NCI-H1105 treated with DMSO at 0.1 percent for 48 hours (cell line): ENCODE measurements at places on chromosomes 13 and 19.
A peak's percentile ranks its signal among the peaks of the same experiment; 100 is the strongest.

DNA sequence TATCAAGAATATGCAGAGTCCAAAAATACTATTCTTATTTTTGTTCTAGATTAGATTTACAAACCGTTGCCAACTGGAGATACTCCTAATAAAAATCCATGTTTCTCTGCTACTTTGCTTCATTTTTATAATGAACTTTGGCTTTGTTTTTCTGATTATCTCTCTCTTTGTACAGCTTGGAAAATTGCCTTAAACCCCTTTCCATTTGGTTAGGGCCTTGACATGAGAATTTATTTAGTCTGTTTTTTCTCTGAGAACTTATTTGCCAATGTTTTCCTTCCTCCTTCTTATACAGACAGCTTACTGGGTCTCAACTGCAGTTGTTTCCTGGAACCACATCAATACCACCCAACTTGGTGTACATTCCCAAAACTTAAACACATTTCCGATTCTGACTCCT lies 555.4 kb downstream of the SLITRK6 start:
- DNase-seq: no peak

DNA sequence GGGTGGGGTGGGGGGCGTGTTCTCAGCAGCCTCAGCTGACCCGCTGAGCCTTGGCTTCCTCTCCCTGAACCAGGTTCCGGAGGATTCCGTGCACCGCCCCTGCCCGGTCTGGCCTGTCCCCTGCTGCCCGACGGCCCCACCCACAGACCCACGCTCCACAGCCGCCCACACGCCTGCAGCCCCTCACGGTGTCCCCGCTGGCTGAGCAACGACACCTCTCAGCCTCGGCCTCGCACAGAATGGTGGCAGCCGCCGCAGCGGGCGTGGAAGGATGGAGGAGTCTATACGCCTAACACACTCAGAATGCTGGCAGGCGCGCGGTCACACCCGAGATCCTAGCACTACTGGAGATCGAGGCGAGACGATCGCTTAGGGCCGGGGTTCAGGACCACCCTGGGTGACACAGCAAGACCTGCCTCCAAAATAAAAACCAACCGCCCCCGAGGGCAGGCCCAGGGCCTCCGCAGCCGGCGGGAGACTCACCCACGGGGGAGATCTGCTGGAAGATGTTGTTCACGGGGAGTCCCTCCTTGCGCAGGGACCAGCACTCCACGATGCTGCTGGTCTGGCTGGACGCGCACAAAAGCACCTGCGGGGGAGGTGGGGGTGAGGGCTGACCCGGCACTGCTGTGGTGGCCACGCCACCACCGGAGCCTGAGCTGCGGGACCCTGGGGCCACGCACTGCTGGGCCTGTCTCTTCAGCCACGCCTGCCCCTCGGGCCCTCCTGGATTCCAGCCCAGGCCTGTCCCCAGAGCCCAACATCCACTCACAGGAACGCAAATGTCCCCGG lies 8.4 kb downstream of the MED16 start:
- DNase-seq: no peak

DNA sequence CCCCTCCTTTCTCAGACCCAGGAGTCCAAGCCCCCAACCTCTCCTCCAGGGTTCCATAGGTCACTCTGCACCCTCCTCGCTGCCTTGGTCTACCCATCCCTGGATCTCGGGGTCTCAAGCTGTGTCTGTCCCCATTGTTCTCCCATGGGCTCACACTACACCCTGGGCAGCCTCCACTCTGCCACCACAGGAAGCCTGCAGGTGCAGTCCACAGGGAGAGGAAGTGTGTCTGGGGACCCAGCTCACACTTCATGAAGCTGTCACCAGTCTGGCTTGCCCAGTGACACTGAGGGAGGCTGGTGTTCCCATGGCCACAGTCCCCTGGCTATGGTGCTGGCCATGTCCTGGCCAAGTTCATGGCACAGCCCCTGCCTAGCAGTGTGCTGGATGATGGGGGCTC lies 5.3 kb downstream of the NECTIN2 start:
- DNase-seq: no peak

- peak; percentile 20 for DNase-seq
Observed at GRCh38 chr13:108929532-108930206, 300.3 kb downstream of the MYO16 start.

GRCh38 chr13:109374609-109375200 lies 411.7 kb downstream of the IRS2 start:
- no peak for DNase-seq

DNA sequence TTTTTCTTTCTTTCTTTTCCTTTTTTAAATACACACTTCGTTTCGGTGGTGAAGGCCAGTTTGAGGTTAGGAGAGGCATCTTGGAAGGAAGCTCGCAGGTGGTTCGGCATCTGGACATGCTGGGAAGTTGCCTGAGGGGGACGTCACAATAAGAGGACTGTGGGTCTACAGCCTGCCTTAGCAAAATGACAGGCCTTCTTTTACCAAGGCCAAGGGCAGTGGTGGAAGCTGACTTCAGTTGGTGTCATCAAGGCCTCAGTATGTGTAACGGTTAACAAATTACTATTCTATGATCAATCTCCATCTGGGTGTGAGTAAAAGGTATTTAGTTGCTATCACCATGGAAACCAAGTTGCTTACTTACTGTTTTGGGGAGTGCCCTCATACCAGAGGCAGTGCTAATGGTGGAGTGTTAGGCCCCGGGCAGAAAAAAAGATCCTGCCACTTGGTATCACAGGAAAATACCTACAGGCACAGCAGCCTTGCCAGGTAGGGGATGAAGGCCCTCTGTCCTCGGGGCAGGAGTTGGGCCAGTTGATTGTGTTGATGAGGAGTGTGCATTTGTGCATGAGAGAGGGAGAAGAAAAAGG lies 10.3 kb downstream of the ACTN4 start:
- DNase-seq: no peak

DNA sequence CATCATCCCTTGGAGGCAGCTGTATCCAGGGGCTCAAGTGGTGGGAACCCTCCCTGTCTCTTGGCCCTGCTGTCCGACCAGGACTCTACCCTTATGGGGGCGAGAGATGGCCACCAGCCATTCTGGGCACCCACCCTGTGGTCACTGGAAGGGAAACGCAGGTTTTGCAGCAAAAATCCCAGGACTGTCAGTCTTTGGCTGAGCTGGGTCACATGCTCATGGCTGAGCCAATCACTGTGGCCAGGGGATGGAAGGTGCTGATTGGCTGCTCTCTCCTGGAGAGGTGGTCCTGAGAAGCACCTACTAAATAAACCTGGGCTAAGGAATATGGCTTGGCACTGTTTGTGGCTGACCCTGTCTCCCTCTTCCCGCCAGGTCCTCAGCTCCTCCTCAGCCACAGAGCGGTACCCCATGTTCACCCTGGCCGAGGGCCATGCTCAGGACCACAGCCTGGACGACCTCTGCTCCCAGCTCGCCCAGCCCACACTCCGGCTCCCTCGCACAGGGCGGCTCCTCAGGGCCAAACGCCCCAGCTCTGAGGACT lies 8.9 kb downstream of the ATG4D start:
- no peak for DNase-seq

GRCh38 chr13:96314974-96315373 lies 225.1 kb downstream of the HS6ST3 start:
- no peak for DNase-seq

- DNase-seq: no peak
Observed at GRCh38 chr13:95797016-95797415, 120.1 kb downstream of the DNAJC3 start.

- DNase-seq: no peak
Observed at GRCh38 chr13:48531416-48532255, 1.2 kb downstream of the RCBTB2 start.

DNA sequence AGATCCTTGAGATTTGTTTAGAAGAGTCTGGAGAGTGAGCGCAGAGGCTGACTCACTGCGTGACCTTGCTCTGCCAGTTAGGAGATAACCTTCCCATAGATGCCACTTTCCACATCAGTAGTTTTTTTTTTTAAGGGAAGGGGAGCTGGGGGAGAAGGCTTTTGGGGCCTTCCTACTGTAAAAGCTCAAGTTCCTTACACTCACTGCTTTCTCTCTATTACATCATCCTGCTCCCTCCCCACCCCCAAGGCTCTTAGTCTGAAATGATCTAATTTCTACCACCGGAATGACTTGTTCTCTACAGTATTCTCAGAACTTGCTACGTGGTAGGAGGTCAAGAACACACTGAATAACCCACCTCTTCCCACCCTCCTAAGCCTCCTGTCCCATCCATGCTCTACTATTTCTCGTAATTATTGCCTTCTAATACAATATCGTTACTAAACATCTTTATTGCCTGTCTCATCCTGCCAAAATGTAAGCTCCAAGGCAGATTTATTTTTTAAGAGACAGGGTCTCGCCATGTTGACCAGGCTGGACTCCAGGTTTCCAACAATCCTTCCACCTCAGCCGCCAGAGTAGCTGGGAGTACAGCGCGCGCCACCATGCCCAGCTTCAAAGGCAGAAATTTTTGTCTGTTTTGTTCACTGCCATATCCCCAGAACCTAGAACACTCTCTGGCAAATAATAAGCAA lies 1.2 kb downstream of the LONP1 start:
- no peak for DNase-seq

- no peak for DNase-seq
Observed at GRCh38 chr19:31317570-31317969, 31.7 kb downstream of the TSHZ3 start.

DNA sequence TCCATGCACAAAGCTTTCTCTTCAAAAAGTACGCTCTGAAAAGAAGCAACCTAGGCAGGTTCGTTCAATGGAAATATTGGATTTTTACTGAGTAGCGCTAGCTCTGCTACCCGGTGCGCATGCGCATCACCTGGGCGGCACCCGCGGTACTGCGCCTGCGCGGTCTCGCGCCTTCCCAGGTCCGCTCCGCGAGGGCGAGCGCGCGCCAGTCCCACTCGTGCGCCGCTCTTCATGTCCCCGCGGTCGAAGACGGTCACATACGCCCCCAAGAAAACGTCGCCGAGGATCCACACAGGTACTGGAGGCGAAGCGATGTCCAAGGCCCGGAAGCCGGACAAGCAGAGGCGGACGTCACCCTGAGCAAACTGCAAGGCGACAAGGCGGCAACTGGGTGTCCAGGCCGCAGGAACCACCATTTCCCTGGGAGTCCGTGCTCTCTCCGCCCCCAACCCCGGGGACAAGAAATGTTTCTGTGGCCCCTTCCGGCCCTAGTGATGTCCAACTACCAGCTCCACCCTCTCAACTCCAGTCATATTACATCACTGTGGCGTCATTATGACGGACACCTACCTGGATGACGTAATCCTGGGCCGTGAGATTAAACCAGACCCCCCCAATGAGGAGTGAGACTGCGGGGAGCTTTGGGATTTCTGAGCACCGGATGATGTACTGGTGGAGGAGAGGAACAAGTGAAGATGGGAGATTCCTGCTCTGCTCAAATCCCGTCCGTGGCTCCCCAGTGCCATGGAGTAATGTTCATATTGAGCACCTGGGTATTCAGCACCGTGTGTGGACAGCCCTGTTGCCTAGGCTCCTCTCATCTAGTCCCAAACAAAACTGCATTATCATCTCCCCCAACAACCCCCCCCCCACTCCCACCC lies 4.8 kb upstream of the KCNC3 start:
- peak; percentile 92 for DNase-seq

DNA sequence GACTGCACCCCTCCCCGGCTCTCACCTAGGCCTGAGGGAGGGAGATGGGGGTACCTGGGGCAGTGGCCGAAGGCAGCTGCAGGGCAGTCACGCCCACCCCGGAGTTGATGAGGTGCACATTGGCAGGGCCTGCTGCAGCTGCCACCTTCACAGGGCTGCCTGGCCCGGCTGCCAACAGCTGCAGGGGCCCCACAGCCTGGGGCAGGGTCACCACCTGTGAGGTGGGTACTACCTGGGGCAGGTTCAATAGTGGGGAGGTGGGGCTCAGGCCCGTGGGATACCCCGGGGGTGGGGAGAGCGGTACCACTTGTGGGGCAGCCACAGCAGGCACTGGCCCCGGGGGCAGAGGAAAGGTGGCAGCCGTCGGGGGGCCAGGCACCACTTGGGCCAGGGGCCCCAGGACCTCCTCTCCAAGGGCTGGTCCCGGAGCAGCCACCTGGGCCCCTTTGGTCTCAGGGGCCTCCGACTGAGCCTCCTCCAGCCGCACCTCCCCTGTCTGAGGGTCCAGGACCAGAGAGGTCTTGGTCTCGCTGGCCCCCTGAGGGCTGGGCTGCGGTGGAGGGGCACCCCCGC lies 2.7 kb downstream of the SIX5 start:
- DNase-seq: no peak

DNA sequence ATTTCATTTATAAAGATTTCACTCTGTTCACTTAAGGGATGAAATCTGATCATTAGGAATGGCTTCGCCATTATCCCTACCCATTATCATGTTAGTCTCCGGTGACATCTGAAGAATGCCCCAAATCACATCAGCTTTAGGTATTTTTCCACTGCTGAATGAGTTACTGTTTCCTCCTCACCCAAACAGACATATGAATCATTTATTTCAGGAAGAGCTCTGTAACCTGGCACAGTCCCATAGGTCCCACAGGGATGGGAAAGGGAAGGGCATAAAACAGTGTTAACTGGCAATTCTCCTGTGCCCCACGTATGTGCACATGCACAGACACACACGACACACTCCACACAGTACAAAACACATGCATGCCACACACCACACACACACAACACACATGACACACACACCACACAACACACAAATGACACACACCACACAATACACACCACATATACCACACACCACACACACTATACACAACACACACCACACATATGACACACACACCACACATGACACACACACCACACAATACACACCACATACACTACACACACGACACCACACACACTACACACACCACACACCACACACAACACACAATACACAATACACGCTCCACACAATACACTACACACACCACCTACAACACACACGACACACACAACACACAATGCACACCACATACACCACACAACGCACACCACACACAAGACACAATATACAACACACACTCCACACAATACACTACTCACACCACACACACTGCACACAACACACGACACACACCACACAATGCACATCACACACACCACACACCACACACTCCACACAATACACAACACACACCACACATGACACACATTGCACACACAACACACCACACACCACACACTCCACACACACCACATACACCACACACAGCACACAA lies 15.4 kb downstream of the TMEM255B start:
- DNase-seq: no peak

DNA sequence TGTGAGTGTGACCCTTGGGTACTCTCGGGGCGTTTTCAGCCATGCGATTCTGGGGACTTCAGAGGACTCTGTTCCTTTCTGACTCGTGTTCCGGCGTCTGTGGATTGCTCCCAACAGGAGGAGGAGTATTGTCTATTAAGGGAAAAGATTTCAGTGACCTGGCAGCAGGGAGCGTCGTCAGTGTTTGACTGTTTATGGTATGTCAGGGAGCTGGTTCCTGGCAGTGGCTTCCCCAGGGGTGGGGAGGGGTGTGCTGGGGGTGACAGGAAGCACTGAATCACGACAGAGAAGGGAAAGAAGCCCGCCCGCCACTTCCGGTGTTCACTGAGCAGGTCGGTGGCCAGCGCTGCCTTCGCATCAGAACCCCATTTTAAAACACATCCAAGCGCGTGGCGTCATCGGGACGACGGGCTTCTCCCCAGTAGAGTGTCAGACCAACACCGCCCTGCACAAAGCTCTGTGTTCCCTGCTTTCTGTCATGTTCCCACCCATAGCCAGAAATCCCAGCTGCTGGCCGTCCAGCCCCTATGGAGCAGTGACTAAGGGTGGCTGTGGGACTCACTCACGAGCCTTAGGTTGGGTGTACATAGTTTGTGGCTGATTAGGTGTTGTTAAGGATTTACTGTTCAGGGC lies 33.8 kb downstream of the COL4A2 start:
- no peak for DNase-seq

GRCh38 chr19:33374236-33374714 lies 766 bp downstream of the CEBPG start:
- DNase-seq: peak; percentile 37

GRCh38 chr13:97499181-97499580 lies 65.2 kb downstream of the RAP2A start:
- DNase-seq: no peak
